ENCODE measurements at places on chromosomes 16 and 17. TPM values are rescaled to one million over a fixed set of nuclear protein-coding genes. Genes with fewer than 3 reads are reported as not detected.

DNA sequence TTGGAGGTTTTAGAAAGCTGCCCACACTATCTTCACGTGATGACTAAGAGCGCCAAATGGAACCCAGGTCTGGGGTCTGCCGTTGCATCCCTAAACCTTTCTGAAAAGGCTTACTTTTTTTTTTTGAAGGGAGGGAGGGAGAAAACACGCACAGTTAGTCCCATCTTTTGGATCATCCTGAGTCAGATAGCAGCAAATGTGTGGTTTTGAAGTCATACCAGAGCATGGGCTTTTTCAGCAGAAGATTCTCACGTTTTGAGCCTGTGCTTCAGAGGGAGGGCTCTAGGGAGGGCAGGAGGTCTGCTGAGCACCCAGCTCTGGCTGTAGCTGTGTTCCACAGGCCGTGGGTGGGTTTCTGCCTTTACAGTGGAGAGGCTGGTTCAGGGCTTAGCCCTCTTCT is 194.7 kb downstream of the SNX29 start:
- DNase-seq, result no peak

Gene ACSM5
- polyA plus RNA-seq, result not detected

DNA sequence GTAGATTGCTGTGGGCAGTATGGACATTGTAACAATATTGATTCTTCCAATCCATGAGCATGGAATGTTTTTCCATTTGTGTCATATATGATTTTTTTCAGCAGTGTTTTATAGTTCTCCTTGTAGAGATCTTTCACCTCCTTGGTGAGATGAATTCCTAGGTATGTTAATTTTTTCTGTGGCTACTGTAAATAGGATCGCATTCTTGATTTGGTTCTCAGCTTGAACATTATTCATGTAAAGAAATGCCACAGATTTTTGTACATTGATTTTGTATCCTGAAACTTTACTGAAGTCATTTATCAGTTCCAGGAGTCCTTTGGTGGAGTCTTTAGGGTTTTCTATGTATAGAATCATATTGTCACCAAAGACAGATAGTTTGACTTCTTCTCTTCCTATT is 19.7 kb upstream of the CDR2 start:
- no peak for DNase-seq

- no peak for DNase-seq
Observed at GRCh38 chr16:11719171-11719570, 23.5 kb downstream of the TXNDC11 start.

GRCh38 chr17:231191-231965 is 49.9 kb upstream of the DOC2B start:
- DNase-seq, result no peak

DNA sequence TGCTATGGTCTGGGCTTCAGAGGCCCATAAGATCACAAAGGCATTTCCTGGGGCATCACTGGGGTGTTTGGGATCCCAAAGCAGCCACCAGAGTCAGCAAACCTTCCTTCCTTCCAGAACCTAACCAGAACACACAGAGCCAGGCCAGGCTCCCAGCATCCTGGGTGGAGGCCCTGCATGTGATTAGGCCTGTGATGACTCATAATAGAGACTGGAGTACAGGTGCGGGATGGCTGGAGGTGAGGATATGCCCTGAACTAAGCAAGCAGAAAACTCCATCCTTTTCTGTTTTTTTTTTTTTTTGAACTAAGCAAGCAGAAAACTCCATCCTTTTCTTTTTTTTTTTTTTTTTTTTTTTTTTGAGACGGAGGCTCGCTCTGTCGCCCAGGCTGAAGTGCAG is 17.7 kb upstream of the GFOD2 start:
- DNase-seq, result no peak

Gene CA7
- not detected for polyA plus RNA-seq

- no peak for DNase-seq
Observed at GRCh38 chr17:73591296-73592078, 52.8 kb downstream of the SDK2 start.

Gene FAM117A
- 1.00 TPM for polyA plus RNA-seq

DNA sequence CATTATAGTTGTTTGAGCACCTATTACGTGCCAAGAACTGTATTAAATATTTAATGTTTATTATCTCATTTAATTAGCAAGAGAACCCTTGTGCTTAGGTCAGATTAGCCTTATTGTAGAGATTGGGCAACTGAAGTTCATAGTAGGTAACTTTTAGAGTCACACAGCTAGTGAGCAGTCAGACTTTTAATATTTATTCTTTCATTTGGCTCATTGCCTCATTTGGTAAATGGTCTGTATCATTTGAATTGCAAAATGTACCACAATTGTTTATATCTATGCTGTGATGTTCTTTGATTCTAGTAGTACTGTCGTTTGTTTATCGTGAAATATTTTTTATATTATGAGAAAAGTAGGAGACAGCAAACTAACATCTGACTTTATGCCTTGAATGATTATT is 7.6 kb downstream of the CLTC start:
- DNase-seq, result no peak

GRCh38 chr17:38881600-38882191 is 11.8 kb downstream of the LASP1 start:
- peak; percentile 58 for DNase-seq

DNA sequence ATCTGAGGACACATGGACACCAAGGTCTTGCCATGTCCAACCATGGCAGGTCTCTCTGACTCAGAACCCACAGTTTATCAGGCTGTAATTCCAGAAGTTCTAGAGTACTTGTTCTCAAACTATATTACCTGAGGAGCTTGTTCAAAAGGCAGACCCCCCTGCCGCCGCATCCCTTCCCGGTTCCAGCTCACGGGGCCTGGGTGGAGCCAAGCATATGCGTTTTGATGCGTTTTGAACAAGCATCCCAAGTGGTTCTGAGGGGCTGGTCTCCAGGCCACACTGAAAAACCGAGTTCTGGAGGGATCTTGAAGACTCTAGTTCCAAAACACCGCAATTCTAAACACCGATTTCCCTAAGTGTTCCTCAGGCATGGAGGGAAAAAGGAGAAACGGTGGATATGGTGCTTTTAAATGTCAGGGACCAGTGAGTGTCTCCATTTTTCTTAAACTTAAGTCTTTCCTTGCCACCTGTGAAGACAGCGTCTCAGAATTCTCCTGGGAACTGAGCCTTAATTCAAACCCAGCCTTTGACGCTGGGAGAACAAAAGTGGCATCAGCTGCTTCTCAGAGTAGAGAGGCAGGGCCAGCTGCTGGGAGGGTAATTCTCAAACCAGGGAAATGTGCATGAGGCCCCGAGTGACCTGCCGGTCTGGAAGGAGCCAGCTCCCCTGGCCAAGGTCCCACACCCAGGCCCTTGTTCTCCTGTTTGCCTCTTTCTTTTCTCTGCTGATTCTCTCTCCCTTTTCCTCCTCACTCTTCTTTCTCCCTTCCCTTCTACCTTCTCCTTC is 84.4 kb upstream of the PLCG2 start:
- no peak for DNase-seq

DNA sequence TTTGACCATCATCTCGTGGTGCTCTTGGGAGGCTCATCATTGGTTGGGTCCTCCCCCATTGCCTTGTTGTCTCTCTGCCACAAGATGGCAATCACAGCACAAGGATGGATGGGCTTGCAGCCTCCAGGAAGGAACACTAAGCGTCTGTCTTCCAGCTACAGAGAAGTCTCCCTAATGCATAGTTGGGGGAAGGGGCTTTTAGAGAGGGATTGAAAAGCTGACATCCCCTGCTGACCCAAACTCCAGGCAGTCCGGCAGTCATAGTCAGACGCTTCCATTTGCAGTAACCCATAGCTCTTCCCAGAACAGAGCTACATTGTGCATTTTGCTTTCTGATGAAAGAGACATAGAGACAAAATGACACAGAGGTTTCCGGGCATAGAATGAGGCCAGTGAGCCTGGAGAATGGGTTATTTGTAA is 111.4 kb downstream of the UTP18 start:
- DNase-seq, result peak; percentile 88

Gene SLC12A3
- polyA plus RNA-seq, result not detected

DNA sequence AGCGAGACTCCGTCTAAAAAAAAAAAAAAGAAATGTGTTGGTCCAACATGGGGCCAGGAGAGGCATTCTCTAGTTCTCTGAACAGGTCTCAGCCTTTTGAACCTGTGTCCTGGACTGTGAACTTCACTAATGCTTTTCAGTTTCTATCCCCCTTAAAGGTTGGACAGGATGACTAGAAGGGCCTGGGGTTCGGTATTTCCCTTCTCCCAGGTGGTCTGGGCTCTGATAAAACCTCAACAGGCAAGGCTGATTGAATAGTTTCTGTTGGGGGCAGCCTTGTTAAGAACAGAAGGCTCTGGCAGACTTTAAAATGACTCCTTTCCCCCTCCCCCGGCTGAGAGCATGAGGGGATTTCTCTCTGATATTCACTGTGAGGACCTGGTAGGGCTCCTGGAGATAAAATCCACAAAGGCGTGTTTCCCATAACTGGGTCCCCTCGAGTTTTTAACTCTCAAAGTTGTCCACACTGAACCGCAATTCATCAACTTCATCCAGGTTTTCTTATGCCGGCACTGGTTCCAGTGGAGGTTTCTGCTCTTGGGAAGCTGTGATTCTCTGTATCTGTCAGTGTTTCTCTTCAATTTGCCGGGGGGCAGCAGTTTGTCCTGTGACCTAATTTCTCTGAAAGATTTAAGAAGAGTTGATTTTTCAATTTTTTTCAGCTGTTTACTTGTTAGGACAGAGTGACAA is 91.3 kb downstream of the METRNL start:
- no peak for DNase-seq

DNA sequence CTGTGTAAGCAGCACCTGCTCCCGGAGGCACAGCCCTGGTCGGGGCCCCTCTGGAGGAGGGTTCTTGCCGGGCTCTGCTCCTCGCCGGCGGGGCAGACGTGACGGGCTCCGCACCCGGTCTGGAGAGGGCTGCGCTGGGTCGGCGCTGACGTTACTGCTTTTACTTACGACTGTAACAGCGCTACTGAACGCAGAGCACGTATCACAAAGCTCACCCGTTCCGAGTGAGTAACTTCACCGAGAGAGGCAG is 1.3 kb upstream of the RAB40C start:
- DNase-seq, result no peak

- peak; percentile 31 for DNase-seq
Observed at GRCh38 chr16:89094252-89094879, 714 bp downstream of the ACSF3 start.

Gene HOXB5
- 3.0 TPM for polyA plus RNA-seq

Gene FAM171A2
- polyA plus RNA-seq, result 4.2 TPM

- DNase-seq, result no peak
Observed at GRCh38 chr17:3656353-3656752, 12.0 kb downstream of the TAX1BP3 start.
